T-helper 1 cell (primary cell): ENCODE measurements at places on chromosomes 13 and 19.

GRCh38 chr13:34805347-34805746 lies 136.7 kb upstream of the NBEA start:
- DNase-seq: no peak

- DNase-seq: no peak
Observed at GRCh38 chr13:103799028-103799427, 732.8 kb upstream of the SLC10A2 start.

- DNase-seq: no peak
Observed at GRCh38 chr19:39070888-39071287, 13.3 kb upstream of the ACP7 start.

DNA sequence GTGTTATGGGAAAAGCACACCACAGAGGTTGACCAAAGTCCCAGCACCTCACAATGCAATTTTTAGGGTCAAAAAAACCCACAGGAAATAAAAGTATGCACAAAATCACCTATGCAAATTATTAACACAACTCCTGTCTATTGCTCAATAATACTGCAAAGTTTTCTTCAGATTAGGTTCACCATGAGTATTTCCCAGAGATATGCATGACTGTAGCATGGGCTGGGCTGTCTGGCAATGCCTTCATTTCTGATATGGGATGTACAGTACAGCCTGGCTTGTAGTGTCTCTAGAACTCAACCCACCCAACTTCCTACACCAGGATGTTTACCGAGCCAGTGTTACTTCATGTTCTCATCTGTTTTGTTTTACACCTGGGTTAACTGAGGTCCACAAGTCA lies 698.7 kb upstream of the ARGLU1 start:
- no peak for DNase-seq

DNA sequence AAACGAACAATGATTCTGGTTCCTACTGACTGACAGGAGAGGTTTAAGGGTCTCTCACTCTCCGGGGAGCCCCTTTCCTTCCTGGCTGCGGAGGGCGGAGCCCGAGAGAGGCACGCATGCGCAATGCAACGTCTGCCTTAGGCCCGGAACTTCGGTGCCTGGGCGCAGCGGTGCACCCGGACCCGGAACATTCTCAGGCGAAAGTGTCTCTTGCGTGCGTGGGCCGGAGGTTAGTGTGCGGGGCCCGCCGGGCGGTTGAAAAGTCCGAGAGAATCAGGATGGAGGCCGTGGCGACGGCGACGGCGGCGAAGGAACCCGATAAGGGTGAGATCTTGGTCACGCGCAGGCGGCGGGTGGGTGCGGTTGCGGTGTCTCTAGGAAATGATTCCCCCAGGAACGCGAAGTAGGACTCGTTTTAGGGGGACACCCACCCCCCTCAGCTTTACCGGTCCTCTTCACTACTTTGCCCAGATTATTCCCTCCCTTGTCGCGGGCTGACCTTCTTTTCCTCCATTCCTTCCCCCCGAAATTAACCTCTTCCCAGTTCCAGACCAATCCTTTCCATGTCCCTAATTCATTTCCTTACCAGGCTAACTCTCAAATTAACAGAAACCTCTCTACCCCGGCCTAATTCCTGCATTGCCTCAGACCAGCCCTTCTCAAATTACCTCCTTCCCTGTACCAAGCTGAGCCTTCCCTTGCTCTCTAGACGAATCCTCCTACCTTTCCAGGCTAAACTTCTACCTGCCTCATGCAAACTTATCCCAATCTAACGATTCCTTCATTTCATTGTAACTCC lies at the start of gene CCDC97:
TSS of gene CCDC97 (plus strand) at position 140 of the 799 bp plus-strand sequence. CDS start at position 279, 139 bp downstream.
- peak; percentile 78 for DNase-seq

DNA sequence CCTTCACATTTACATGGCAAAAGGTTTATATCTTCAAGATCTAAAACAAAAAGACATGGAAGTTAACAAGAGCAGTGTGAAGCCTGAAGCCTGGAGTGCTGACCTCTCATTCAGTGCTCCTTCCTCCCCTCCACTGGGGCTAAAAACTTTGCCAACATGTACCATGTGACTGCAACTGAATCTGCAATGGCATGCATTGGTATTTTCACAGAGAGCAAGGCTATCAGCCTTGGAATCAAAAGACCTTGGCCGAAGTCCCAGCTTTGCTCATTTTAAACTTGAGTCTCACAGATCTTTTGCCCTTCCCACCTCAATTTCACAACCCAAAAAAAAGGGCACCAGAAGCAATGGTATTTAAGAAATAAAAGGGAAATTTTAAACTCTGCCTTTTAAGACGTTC lies 325.1 kb downstream of the DCT start:
- no peak for DNase-seq

- no peak for DNase-seq
Observed at GRCh38 chr13:48235341-48236135, 2.5 kb downstream of the ITM2B start.

DNA sequence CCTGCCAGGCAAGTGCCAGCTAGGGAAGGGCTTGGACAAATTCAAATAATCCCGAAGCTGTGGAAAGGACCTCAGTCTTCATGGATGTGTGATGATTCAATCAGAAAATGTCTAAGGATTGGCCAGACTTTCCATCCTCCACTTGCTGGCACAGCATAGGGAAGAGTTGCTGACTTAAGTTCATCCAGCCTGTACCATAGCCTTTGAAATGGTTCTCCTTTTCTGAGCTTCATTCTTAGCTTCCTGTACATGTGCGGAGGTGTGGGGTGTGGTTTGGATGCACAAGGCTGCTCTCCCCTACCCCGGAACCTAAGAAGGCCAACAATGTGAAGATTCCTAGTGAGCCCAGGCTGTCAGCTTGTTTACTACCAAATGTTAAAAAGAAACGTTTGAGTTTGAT lies 959 bp upstream of the IGFL3 start:
- DNase-seq: no peak

GRCh38 chr13:42275098-42275471 lies 3.1 kb downstream of the AKAP11 start:
- no peak for DNase-seq

- DNase-seq: no peak
Observed at GRCh38 chr13:66074018-66074615, 1156.0 kb downstream of the PCDH9 start.
